ENCODE measurements at places on chromosomes 3 and 15.

GRCh38 chr15:55318588-55319494 is at the start of the genes PIGB and PIGBOS1:
Gene PIGB (plus strand): TSS chr15:55319222. CDS start chr15:55319251, 29 bp downstream.
Gene PIGBOS1 (minus strand): TSS chr15:55319123. CDS start chr15:55317792, 1,331 bp downstream.
- DNase-seq, result peak; percentile 50

GRCh38 chr15:54618120-54618519 is 578.6 kb downstream of the RSL24D1 start:
- no peak for DNase-seq

DNA sequence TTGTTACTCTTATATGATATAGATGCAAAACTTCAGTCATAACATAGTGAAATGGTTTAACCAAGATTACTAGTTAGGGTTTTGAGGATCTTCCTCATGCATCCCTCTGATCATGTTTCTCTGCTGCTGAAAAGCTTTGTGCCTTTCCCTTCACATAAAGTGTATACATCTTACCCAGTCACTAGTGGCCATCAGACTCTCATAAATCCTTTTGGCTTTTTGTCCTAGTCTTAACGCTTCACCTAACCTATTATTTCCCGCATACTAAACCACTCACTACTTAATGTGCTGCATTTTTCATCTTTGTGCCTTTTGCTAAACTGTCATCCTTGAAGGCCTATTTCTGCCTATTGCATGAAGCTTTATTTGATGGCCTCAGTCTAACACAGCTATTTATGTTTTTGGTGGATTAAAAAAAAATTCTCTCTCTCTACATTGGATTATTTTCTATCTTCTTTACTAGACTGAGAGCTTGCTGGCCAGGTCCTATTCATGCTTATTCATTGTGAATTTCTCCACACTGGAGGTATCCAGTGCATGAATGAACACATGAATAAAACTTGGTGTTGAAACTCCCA is 717.6 kb upstream of the GOLIM4 start:
- no peak for DNase-seq

DNA sequence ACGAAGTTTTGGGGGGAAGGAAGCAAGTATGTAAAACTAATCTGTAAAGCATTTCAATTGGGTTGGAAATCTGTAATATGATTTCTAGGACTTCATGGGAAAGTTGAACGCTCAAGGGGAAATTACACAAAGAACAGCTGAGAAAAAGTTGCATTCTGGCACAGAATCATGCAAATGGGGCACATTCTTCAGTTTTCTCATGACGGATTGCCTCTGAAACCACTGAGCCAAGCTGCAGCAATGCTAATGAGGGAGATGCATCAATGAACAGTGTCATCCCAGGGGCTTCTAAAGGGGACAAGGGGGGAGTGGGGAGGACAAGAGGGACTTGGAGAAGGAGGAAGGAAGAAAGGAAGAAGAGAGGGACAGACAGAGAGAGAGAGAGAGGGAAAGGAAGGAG is 291.4 kb upstream of the ATP11B start:
- DNase-seq, result no peak

GRCh38 chr3:160948273-160948672 is 156.9 kb downstream of the B3GALNT1 start:
- DNase-seq, result no peak

DNA sequence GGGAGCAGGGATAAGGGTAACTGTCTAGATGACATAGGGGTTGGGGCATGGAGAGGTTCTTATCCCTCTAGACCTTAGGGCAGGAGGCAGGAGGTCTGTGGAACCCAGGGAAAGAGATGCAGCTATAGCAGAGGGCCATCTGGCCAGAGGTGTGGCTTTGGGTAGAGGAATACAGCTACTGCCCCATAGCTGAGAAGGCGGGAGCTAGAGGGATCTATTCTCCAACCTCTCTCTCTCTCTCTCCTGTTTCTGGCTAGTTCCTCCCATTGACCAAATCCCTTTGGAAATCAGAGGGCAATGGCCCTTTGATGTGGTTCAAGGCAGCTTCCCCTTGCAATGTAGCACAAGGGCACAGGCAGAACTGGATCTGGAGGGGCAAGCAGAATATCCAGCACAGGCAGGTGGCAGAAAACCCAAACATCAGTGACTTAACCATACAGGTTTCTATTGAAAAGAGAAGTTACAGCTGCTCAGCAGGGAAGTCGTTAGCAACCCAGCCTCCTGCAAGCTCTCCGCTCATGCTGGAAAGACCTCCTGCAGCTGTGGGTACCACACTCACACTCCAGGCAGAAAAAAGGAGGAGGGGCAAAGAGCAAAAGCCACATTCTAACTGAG is 22.3 kb upstream of the LMOD3 start:
- no peak for DNase-seq

DNA sequence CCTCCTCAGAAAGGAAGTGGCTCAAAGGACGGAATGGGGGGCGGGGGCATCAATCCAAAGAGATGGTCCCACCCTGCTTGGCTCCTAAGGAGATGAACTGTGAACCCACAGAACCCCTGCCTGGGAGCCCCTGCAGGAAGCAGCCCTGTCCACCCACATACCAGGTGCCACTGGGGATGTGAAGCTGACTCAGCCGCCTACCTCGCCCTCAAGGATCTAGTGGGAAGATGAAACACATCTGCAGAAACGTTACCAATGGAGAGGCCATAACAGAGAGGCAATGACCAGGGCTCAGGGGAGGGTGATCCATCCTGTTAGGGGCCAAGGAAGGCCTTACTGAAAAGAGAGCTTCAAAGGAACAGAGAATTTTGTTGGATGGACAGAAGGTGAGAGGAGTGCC is 35.1 kb downstream of the EAF1 start:
- no peak for DNase-seq

GRCh38 chr15:84898761-84899160 is 14.3 kb downstream of the SLC28A1 start:
- no peak for DNase-seq

GRCh38 chr15:48641416-48641815 is 4.1 kb downstream of the FBN1 start:
- DNase-seq, result no peak

GRCh38 chr3:179234199-179234598 is 16.7 kb downstream of the KCNMB3 start:
- no peak for DNase-seq

- no peak for DNase-seq
Observed at GRCh38 chr15:35470441-35470840, 75.5 kb downstream of the DPH6 start.
